Stimulated activated CD8-positive, alpha-beta memory T cell treated with anti-CD3 and anti-CD28 coated beads, Interleukin-2, amount 100 ng/mL, for 48 hours (primary cell): ENCODE measurements at places on chromosomes 2 and 18.

GRCh38 chr2:191114403-191114886, 36.3 kb downstream of the STAT4 start:
- DNase-seq: no peak

- no peak for DNase-seq
These were observed 95.8 kb downstream of the PAX3 start for GRCh38 chr2:222203041-222203440.

GRCh38 chr2:222774941-222775340, 85.9 kb upstream of the ACSL3 start:
- DNase-seq: no peak

DNA sequence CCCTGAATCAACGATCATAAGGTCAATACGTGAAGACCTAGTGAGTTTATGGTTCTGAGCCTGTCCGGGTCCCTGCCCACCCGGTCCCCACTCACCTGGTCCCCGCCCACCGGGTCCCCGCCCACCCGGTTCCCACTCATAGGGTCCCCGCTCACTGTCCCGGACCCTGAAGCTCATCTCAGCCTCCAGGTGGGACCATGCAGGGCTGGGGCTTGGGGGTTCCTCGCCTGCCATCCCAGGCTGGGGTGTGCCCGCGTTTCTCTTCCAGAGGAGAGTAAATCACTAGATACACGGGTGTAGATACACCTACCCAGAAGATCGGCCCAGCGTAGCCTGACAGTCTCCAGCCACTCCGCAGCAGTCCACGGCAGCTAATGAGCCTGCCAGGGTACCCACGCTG, 131.5 kb downstream of the MBP start:
- no peak for DNase-seq

GRCh38 chr18:5284808-5285207, 10.7 kb downstream of the ZBTB14 start:
- no peak for DNase-seq

DNA sequence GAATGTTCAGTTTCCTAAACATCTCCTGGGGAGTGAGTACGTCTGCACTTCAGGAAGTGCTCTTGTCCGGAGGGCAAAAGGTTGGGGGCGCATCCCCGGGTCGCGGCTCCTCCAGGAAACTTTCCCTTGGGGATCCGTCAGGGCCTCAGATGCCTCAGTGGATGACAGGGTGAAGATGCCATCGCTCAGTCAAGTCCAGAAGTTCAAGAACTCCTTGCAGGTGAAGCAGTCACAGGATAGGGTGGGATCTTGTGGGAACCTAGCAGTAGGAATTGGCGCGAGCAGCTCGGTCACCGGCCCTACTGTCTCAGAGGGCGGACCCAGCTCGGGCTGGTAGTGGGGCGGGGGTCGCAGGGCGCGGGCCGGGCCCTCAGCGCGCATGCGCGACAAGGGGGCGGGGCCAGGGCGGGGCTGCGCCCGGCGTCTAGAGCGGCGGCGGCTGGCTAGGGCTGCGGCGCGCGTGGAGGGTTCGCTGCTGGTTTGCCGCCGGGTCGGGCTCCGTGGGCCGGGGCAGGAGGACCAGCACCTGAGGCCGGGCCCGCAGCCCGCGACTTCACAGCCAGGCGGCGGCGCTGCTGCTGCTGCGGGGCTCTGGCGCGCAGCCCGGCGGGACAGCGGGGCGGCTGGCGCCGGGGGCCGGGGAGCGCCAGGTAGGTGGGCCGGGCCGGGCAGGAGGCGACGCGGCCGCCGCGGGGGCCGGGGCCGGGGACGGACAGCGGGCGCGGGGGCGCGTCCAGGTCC, at the start of gene INPP4A:
INPP4A (plus strand) TSS at position 423 of the 741 bp plus-strand sequence. CDS start 75,191 bp downstream, outside the sequence.
- peak; percentile 66 for DNase-seq

- peak; percentile 54 for DNase-seq
These were observed 52.0 kb downstream of the ZFP36L2 start for GRCh38 chr2:43174368-43174916.

DNA sequence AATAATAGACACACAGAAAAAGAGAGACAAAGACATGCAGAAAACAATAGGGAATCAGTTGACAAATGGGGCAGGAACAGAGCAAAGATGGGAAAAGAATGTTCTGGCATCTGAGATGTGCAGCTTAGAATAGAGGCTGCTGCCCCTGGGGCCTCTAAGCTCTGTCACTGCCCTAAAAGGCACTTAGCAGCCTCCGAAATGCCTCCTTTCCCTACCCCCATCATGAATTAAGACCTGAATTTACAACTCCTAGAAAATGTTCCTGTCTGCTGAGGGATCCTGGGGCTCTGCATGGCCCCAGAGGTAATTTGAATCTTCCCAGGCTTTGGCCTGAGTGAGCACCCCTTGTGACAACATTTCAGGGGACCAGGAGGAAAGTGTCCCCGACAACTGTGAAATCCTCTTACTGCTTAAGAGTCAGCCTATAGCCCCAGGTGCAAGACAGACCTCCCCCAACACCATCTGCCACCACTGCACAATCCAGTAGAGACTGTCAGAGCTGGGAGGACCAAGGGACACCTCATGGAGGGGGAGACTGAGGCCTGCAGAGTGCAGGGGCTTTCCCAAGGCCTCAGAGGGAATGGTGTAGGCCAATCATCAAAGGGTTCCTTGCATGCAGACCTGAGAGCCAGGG, 24.8 kb downstream of the MRPL35 start:
- no peak for DNase-seq

- no peak for DNase-seq
These were observed 46.6 kb upstream of the SCG2 start for GRCh38 chr2:223648755-223649154.

- no peak for DNase-seq
These were observed 945.7 kb downstream of the DSC3 start for GRCh38 chr18:30096796-30097195.

DNA sequence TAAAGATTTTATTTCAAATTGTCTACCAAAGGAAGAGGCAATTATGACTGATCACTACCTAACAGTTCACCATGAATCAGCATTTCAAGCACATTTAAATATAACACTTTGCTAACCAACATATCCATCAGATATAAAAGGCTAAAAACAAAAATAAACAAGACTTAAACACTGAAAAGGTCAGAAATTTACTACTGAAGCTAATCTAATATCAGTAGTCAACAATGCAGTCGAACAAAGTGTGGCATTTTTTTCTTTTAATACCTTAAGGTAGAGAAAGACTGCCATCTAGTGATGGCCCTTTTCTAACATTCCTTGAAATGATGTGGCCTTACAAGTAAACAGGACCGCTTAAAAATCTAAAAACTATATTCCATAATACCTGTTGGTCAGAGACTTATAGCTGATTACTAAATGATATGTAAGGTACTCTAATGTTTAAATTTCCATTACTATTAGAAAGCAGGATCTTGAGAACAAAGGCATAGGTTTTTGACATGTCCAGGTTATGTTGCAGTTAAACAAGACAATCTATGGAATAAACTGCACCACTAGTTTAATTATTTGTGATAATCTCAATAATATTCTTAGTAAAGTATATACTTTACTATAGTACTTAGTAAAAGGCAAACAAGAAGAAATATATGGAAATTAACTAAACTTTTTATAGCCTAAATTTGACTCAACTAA, 80.0 kb downstream of the EXOC6B start:
- no peak for DNase-seq

GRCh38 chr2:176423819-176424218, 154.6 kb downstream of the MTX2 start:
- DNase-seq: no peak
